LHCN-M2 (cell line): ENCODE measurements at places on chromosomes 5 and 9.

DNA sequence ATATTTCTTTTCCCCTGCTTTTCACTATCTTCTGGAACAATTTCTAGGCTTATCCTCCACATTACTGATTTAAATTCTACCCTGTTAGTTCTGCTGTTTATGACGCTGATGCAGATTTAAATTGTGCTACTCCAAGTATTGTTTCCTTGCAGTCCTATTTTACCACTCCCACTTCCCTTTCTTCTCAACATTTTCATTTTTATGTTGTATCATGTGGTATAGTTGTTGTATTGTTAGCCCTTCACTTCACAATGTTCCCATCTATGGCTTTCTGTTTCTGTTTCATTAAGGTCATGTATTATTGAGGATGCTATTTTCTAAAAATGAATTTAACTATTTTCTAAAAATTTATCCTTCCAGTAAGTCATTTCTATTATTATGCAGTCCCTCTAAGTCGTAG lies 254.4 kb downstream of the NDUFS4 start:
- no peak for DNase-seq

GRCh38 chr9:123505496-123505895 lies 149.5 kb downstream of the CRB2 start:
- no peak for DNase-seq

DNA sequence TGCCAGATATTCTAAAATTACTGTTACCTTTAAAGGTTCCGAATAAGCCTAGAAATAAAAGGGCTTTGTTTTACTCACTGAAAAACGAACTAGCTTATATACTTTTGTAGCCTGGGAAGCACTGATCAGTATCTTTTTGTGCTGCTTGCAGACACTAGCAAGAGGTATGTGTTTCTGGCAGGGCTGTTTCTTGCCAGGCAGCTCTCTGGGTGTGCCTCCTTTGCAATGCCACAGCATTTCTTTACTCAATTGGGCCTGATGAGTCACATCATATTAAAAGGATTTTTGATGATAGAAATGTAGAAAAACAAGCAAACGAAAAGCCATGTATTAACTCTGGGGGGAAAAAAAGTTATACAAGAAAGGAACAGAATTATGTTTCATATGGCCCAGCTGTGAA lies 35.6 kb downstream of the CD180 start:
- DNase-seq = peak; percentile 61

DNA sequence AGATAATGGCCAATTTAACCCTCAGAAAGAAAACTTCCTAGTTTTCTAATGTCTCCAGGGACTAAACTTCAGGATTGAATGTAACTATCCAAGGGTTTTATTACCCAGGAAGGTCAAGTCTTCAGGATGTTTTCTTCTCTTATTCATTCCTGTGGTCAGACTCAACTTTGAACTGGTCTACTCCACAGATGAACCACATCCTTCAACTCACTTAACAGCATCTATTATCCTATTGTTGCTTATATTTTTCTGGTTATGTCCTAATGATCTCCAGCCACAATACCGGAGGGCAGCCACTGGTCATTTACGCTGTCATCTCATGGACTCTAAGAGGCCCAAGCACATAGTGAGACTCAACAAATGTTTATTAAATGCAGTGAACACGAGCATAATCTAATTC lies 47.2 kb upstream of the LIFR start:
- DNase-seq = peak; percentile 91

- no peak for DNase-seq
These were observed 55.6 kb upstream of the CAMK4 start for GRCh38 chr5:111168608-111169007.

DNA sequence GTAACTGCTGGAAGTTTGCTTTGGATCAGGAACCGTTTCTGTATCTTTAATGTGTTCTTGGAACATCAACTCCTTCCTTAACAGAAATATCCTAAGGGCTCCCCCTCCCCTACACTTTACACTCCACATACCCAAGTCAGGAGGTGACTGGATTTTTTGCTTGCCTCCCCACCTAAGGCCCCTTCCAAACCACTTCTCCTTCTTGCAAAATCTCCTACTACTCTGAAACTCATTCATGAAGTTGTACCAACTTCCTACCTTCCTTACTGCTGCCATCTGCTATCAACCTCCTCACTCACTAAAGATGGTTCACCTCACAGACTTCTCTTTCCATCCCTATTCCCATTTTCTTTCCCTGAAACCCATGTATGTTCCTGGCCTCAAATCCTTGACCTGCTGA lies 16.1 kb downstream of the TXN start:
- DNase-seq = no peak

DNA sequence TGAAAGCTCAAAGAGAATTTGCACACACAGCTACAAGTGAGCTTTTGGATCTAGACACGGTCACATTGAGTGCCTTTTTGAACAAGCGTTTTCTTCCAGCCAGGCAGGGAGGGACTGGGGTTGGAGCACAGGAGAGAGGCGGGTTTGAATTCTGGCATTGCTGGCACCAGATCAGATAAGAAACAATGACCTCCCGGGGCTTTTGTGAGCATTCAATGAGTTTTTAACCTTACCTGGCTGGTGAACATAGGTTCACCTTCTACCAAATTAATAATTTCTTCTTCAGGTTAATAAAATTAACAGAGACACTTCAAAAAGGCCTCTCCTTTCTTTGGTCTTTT lies 312.9 kb upstream of the MSX2 start:
- no peak for DNase-seq

GRCh38 chr9:107650321-107650720 lies 160.8 kb upstream of the KLF4 start:
- peak; percentile 85 for DNase-seq

DNA sequence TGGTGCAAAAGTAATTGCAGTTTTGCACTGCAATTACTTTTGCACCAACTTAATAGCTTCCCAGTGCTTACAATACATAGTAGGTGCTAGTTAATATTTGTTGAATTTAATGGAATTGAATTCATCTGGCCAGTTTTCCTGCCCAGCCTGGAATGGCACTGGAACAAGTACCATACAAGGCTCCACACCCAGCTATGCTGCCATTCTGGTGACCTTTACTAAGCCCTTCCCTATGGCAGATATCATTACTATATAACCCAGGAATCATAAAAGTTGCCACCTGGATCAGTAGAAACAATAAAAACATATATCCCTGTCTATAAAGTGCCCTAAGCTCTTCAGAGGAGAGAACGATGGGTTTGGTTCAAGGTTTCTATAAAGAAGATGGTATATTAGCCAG lies 22.4 kb upstream of the TRIM36 start:
- DNase-seq = no peak

DNA sequence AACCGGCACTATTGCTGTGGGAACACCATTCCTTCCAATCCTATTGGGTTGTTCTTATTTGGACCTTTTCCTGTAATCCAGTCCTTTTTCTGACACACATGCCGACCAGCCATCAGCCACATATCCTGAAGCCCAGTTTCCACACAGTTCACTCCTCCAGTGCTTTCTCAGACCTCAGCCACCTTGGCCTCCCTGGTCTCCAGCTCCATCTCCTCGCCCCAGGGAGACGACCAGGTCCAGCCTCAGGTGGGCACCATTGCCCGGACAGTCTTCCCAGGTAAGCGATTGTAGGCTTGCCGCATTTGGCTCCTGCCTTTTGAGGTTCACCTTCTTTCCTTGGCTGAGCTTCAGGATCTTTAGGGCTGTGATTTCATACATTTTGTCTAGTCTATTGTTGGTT lies 15.2 kb upstream of the TERT start:
- no peak for DNase-seq

DNA sequence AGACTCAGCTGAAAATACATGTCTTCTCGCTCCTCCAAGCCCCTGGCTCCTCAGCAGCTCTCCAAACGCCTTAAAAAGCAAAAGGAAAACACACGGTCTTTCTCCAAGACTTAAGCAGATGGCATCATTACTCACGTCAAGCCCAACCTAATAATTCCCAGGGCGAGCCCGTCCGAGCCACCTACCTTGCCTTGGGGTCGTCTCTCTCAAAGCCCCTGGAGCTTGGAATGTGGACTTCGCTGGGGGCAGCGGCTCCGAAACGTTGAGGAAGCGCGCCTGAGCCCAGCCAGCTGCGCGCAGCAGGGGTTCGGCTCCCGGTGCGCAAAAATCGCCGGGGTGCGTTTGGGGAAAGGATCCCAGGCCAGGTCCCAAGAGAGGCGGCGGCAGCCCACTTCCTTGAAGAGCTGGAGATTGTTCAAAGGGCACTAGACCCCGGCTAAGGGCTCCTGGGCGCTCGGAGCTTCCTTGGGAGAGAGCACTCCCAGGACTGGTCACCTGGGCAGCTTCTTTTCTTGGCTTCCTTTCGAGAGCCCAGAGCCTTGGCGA lies 395 bp downstream of the DRD1 start:
- no peak for DNase-seq

DNA sequence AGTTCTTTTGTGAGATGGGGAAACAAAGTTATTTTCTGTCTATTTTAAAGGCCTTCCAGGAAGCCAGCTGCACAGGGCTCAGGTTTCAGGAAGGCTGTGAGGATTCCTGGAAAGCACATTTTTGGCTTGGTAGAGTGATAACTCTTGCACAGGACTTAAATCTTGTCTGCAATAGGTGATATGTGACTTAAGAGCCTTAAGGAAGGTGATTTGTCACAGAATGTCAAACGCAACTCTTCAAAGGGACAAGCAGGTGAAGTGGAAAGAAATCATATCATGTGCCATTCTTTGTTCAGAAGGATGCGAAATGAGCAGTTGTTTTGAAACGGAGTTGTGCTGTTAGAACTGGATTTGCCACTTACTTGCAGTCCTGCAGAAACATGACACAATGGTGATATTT lies 459.3 kb downstream of the MAT2B start:
- no peak for DNase-seq

- DNase-seq = peak; percentile 96
These were observed 66.0 kb downstream of the FRMD3 start for GRCh38 chr9:83472221-83472665.

- no peak for DNase-seq
These were observed 16.1 kb downstream of the PALM2AKAP2 start for GRCh38 chr9:109796078-109796477.

DNA sequence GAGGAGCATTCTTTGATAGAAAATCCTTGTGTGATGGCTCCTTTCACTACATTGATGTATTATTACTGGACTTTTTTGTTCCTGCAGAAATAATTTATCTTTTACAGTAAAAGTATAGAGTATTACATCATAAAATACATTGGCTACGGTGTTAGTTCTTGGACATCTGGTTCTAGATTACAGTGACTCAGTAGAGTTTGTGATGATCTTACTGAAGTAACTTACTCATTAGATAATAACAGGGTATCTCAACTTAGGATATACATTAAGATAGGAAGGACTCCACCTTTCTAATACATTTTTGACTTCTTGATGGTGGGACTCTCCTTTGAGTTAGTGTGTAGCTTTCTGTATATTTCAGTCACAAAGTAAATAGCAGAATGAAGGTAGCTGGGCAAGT lies 59.1 kb downstream of the ZNF462 start:
- no peak for DNase-seq

DNA sequence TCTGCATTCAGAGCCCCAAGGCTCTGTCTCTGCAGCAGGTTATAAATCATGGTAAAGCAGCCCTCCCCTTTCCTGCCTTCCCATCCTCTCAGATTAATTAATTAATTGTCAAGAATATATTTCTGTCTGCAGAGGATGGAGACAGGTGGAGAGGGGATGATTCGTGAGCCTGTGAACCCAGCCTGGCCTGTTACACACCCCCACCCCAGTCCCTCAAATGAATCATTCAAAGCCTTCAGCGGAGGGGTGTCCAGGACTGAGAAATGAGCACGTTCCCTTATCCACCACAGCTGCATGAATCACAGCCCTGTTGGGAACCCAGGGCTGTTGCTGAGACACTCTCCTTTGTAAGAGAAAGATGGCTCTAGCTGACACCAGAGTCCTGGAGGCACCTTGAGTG lies 56.0 kb downstream of the NIPAL4 start:
- peak; percentile 98 for DNase-seq

GRCh38 chr9:113984639-113985380 lies 93.3 kb downstream of the AMBP start:
- DNase-seq = no peak
